NCI-H524 treated with DMSO at 0.1 percent for 48 hours (cell line): ENCODE measurements at places on chromosomes 12 and 14.

DNA sequence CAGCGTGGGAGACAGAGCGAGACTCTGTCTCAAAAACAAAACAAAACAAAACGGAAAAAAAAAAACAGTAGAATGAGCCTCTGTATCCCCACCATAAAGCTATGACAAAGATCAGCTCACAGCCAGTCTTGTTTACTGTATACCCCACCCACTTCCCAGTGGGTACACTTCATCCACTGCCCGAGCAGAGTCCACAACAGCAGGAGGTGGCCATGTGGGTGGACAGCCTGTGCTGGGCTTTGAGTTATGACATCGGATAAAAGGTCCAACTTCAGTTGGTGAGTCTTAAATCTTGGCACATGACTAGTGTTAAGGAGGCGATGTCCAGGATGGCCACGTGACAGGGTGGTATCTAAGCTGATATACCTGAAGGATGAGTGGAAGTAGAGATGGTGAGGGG, 34.8 kb upstream of the MAPKAPK5 start:
- no peak for DNase-seq

- no peak for DNase-seq
These were observed 40.1 kb upstream of the EPS8 start for GRCh38 chr12:15829255-15829654.

GRCh38 chr12:131509701-131510100, 201.2 kb upstream of the SFSWAP start:
- no peak for DNase-seq

GRCh38 chr12:9363145-9363544, 154.9 kb upstream of the PZP start:
- DNase-seq = no peak

DNA sequence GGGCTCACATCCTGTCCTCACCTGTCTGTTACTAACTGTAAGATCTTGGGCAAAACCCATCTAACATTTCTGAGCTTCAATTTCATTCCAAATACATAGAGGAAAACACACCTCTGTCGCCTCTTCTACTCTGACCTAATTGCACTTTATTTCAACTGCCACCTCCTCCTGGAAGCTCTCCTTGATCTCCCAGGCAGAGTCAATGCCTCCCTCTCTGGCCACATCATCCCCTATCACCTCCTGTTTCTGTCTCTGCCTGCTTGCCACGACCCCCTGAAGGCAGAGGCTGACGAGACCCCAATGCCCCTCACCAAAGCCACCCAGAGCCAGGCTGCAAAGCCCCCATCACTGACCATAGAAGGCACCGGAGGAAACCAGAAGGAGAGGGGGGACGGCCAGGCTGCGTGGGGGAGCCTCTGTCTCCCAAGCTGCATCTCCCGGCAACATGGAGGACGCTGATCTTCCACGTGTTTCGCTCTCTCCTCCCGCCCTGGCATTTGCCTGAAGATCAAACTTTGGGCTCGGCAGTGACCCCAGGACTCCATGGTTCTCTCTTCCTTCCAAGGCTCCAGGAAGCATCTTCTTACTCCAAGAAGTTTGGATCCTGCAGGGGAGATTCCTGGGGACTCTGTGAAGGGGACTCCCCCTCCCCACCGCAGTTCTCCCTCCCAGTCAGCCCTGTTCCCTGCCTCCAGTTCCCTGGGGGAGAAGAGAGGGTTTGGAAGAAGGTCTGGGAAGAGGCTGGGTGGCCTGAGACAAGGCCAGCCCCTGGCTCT, 50.1 kb upstream of the BCL11B start:
- DNase-seq = no peak

DNA sequence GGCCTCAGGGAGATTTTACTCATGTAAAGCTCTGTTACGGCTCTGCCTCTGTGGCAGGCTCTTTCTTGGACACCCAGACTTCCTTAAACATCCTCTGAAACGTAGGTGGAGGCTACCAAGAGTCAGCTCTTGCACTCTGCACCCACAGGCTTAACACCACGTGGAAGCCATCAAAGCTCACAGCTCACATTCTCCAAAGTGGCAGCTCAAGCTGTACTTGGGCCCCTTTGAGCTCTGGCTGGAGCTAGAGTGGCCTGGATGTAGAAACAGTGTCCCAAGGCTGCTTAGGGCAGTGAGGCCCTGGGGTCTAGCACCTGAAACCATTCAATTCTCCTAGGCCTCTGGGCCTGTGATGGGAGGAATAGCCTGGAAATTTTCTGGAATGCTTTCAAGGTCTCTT, 155.3 kb upstream of the CDKN3 start:
- DNase-seq = no peak

DNA sequence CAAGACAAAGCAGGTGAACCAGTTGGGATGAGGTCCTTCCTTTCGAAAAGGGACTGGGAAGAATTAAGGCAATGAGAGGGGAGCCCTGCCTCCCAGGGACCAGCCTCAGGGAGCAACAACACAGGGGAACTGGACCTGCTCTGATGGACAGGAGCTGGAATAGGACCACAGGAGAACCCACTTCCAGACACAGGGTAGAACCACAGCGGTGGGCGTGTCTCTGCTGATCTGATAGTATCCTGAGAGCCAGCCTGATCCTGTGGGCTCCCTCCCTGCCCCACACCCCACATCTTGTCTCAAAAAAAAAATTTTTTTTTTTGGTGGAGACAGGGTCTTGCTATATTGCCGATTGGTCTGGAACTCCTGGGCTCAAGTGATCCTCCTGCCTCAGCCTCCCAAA, 13.6 kb upstream of the PLEK2 start:
- no peak for DNase-seq

DNA sequence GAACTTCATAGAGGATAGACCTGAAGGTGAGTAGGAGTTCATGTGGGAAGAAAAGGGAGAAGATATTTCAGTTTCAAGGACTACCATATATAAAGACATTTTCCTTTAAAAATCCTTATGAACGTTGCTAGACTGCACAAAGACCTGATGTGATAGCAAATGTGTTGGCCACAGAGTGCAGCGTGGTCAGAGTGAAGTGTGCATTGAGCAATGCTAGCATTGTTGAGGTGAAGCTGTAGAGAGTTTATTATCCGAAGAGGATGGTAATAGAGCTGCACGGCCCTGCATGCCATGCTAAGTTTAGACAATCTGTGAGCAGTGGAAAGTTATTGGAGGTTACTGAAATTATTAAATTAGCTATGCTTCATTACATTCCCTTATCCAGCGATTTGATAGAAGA, 413.0 kb downstream of the CCDC91 start:
- no peak for DNase-seq

- no peak for DNase-seq
These were observed 334.1 kb upstream of the RGS6 start for GRCh38 chr14:71597955-71598660.

DNA sequence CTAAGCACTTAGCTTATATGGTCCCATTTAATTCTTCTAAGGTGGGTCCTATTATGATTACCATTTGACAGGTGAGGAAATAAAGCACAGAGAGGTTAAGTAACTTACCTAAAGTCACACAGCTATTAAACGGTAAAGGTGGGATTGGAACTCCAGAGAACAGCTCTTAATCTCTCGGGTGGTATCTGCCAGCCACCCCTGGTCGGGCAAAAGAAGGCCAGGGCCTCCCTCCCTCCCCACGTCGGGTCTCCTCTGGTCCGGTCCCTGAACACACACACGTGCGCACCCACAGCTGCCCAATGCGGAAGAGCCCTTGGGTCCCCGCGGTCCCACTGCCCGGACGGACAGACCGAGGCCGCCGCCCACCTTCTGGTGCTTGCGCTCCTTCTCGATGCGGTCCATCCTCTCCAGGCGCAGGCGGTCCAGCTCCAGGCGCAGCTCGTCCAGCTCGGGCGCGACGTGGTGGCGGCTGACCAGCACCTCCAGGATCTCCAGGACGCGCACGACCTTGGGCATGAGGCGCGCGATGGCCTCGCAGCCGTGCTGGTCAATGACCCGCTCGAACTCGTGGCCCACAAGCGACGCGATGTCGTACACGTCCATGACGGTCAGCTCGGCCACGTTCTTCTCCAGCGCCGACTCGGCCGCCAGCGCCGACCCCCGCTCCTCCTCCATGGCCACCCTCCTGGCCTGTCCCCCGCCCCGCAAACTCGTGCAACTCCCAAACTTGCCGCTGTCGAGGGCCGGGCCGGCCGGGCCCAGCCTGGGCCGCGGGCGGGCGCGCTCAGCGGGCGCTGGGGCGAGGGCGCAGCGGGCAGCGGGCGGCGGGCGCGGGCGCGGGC, 490 bp downstream of the RILPL1 start:
- no peak for DNase-seq

GRCh38 chr12:97452839-97453238, 9.8 kb upstream of the RMST start:
- DNase-seq = no peak

DNA sequence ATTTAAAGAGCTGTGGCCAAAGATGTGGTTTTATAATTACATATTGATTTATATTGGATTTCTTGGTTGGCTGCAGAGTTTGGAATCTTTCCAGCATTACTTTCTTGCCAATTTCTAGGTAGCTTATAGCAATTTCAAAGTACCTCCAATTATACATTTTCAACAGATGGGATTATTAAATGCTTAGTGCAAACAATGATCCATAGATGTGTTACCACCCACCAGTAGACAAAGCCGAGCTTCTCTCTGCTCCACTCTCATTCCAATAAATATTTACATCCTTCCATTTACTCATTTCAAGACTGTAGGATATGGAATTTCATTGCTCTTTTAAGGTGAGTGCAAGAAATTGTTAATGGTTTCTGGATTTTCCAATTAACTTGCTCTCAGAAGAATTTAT, 21.6 kb upstream of the TMCC3 start:
- DNase-seq = no peak

- DNase-seq = no peak
These were observed 55.2 kb downstream of the EFCAB11 start for GRCh38 chr14:89899291-89899690.
